ENCODE measurements at places on chromosomes 1 and 21.

- no peak for DNase-seq
Measured at GRCh38 chr1:54117815-54118563, 34.8 kb downstream of the CDCP2 start.

- DNase-seq, result no peak
Measured at GRCh38 chr21:38790961-38791360, 14.8 kb upstream of the ETS2 start.

DNA sequence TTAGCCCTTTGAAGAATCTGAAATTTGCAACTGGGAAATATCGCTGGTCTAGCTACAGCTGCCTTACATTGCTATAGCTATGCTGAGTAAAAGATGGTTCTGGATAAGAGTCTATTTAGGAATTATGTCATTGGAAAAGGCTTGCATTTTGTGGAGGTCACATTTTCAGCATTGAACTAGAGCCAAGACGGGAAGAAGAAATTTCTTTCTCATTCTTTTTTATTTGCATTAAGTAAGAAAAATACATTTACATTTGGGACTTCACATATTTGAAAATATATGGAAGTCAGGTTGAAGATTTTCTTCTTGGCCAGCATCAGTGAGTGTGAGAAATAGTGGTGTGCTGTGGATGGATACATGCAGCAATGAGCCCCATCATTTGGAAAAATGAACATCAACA is 291.6 kb downstream of the PTBP2 start:
- DNase-seq, result no peak

DNA sequence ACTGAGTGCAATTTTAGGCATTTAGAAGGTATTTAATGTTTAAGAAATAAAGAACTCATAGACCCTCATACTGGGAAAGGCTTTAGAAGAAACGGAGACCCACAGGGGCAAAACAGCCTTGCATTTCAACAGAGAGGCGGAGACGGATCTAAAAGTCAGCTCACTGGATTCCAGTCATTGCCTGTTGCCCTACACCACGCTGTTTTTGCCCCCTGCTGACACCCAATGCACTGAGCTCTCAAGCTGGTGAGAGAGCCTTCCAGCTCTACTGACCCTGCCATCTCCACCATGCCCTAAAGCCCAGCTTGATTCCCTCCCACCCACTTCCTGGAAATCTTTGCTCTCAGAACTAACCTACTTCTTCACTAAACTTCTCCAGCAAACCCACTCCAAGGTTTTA is 7.2 kb upstream of the TRAF3IP3 start:
- no peak for DNase-seq

DNA sequence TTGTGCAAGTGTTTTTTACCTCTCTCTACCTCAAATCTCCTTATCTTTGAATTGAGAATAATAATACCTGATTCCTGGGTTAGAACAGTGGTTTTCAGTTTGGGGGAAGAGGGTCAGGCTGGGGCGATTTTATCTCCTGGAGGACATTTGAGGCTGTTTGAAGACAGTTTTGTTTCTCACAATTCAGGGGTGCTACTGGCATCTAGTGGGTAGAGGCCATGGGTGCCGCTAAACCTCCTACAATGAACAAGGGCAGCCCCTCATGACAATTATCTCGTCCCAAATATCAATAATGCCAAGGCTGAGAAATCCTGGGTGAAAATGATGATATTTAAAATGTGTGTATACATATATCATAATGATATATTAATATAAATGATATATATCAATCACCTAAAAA is 139.1 kb upstream of the USH2A start:
- no peak for DNase-seq

DNA sequence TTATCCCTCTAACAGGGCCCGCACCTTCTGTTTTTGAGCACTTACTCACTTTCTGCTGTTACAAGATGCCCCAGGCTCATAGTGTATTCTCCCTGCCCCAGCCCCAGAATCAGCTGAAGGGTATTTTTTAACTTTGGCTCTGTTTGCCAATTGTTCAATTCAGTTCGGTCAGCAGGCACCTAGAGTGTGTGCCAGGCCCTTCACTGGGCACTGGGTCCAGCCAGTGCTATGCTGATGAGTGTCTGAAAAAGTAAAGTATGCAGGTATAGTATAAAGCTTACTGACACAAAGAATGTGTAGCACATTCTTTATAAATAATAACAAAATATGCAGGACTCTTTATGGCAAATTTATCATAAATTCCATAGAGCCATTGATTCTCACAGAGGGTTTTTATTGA is 35.0 kb downstream of the FHAD1 start:
- no peak for DNase-seq
